Muscle of arm (tissue), 14 donors: ENCODE measurements at places on chromosomes 4 and X. TPM values are rescaled to one million over a fixed set of nuclear protein-coding genes. Genes with fewer than 3 reads are reported as not detected.

DNA sequence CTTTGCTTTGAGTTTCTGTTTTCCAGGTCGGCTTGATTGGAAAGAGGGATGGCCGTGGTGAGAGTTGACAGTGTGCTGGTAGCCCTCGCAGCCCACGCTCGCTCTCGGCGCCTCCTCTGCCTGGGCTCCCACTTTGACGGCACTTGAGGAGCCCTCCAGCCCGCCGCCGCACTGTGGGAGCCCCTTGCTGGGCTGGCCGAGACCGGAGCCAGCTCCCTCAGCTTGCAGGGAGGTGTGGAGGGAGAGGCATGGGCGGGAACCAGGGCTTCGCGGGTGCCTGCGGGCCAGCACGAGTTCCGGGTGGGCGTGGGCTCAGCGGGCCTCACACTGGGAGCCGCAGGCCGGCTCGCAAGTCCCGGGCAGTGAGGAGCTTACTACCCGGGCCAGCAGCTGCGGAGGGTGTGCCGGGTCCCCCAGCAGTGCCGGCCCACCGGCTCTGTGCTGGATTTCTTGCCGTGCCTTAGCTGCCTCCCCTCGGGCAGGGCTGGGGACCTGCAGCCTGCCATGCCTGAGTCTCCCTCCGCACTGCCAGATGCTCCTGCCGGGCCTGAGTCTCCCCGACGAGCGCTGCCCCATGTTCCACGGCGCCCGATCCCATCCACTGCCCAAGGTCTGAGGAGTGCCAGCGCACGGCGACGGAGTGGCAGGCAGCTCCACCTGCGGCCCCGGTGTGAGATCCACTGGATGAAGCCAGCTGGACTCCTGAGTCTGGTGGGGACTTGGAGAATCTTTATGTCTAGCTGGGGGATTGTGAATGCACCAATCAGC, 166.4 kb upstream of the FAT1 start:
- no peak for DNase-seq

DNA sequence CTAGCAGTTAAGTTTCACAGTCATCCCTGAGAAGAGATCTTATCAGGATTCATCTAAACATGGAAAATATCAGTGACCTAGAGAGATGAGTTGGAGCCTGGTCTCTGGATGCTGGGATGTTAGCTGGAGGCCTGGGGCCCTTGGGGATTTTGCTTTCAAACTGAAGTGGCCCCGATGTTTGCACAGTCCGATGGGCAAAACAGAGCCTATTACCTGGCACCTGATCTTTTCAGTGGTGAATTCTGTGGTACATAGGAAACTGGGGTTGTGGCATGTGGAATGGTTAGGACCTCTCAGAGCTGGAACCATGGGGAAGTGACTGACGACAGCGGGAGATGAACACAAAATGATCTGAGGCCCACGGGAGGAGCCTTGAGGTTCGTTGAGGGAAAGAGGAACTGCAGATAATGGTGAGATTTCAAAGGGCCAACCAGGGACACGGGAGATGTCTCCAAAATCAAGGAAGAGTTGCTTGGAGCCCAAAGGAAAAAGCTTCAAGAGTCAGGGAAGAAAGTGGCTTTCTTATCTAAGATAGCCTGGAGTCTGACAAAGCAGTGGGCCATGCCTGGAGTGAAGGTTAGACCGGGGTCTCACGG, 17.8 kb upstream of the TENM3 start:
- DNase-seq = no peak

DNA sequence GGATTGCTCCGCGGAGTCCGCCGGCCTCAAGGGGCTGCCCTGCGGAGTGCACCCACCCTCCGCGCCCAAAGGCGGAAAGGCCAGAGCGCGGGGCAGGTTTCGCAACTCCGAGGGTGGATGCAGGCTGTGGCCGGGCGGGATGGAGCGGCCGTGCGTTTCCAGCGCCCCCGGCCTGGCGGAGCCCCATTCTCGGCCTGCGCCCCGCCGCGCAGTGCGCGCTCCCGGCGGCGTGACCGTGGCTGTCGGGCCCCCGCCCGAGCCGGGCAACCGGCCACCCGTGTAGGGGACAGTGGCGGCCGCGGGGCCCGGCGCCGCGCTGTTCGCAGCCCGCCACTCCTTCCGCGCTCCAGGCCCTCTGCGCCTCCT, 331 bp downstream of the SETD7 start:
- no peak for DNase-seq

DNA sequence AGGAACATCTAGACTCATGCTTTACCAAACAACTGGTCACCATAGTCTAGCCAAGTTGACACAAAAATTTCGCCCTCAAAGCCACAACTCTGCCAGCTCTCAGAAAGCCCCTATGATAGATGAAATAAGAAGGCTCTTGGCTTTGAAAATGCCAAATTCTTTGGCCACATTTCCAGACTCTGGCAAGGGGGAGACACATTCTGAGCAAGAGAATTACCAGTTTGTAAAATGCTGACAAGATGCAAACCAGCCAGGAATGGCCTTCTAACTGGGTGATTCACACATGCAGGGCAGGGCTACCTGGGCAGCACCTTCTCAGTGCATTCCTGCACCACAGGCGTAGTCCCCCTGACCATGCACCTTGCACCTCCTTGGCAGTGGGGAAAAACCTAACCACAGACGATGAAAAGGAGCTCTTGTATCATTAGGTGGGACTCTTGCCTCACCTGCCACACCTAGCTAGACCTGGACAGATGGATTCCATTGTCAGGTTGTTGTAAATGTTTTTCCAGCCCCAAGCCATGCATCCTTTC, 77.4 kb upstream of the CPEB2 start:
- no peak for DNase-seq

Gene ADGRL3
- 22.6 TPM for polyA plus RNA-seq

DNA sequence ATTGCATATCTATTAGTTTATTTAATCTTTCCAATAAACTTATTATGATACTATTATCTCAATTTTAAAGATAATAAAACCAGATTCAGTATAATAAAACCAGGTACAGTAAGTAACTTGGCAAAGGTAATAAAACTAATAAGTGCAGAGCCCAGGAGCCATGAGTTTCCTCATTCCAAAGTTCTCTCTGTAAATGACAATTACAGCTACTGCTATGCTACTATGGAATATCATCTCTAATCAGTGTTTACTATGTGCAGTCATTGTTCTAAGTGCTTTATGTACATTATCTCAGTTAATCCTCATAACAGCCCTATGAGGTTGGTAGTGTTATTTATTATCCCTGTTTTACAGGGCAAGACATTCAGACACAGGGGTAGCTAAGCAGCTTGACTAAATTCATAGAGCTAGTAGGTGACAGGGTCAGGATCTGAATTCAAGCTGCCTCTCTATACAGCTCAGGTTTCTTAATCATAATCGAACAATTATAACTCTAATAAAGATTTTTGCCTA, 285.0 kb upstream of the PITX2 start:
- DNase-seq = no peak

GRCh38 chrX:41337140-41337539, 3.2 kb downstream of the DDX3X start:
- DNase-seq = no peak
